ENCODE measurements at places on chromosomes 4 and X.

- DNase-seq = no peak
Measured at GRCh38 chr4:145580906-145581305, 38.3 kb upstream of the MMAA start.

DNA sequence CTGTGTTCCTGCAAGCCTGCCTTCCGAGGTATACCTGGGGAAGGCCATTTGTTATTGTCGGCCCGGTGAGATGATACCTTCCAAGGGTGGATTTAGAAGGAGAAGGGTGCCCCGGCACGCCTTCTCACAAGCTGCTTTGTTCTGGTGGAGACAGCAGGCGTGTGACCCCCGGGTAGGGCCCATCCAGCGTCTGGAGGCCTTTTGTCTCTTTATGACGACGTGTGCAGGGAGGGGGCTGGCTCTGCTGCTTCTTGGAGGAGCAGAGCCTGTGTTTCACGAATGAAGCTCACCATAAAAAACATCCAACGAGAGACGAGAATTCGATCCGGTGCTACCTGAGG, 45.3 kb downstream of the SHOX start:
- DNase-seq = no peak

DNA sequence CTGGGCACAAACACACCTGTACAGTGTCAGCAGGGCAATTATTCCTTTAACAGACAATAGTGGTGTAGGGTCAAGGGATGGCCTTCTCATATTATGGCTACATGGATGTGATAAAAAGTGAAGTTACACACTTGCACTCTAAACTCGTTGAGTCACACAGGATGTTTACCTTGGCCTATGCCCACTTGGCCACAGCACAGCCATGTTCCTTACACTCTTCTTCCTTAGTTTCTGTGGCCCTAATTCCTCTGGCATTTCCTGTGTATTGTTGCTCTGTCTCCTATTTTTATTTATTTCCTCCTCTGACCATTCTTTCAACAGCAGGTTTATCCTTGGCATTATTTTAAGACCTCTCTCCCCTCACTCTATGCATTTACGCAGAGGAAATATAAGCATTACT, 86.8 kb upstream of the NPFFR2 start:
- DNase-seq = no peak

DNA sequence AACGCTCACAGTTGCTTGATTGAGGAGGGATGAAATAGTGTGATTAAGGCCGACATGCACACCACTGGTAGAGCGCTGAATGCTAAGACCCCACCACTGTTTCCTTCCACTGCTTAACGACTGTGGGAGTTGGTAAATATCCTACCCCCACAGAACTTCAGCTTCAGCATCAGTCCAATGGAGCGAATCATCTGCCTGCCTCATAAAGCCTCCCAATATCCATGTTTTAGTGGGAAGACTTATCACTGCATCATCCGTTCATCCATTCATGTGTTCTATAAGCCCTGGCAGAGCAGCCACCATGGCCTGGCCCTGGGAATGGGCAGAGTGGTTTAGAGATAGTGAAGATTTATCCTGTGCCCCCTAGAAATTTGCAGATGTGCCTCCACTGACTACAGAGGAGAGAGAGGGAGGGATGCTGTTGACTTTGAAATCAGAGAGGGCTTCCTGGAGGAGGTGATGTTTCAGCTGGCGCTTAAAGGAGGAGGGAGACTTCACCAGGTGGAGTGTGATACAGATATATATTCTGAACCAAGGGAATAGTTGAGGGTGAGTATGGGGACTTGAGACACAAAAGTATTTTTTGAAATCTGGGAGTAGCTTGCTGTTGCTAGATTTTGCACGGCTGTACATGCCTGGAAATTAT, 71.9 kb upstream of the STX18 start:
- no peak for DNase-seq

GRCh38 chrX:74408304-74408703, 13.0 kb upstream of the SLC16A2 start:
- no peak for DNase-seq

DNA sequence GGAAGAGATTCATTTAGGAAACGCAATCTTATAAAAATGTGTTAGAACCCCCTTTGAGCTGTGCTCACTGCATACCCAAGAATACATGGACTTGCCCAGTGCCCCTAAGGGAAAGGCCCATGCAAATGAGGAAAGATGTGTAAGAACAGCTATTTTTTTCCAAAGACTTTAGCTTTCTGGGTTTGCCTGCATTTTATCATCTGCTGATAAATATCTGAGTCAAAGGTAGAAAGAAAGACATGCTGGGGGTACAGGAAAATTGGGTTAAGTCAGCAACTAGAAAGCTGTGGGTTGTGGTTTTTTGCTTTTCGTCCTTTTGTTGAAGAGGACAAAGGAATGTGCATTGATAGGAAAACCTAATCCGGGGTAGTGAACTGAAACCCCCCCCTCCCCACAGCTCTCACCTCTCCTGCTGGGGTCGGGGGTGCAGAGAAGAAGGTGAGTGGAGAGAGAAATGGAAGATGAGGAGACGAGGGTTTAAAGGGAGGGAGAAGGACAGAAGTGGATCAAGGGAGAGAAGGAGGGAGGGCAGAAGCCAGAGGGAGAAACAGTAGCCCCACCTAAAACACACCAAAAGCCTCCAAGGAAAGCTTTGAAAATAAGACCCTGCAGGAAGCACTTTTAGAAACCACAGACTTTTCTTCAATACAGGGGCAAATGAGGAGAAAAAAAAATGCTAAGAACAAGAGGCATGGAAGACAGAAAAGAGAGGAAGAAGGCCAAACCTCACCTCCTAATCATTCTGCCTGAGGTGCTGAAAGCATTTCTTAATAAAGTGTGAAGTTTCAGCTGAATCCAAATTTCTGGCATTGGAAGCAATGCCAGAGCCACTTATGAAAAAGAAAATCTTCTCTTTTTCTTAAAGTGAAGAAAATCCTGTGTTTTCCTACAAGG, 49.3 kb downstream of the KDR start:
- DNase-seq = no peak

All from activated T-helper 2 cell treated with anti-CD3 and anti-CD28 coated beads, Interferon-gamma antibody, Interleukin-2, Interleukin-4, amounts not matched to agents 10 μg/mL and 5 μg/mL and 100 μg/mL, durations not matched to agents 14 hours and 24 hours and 36 hours (primary cell).